ENCODE measurements at places on chromosomes 2 and 18. TPM values are rescaled to one million over a fixed set of nuclear protein-coding genes. Genes with fewer than 3 reads are reported as not detected.

GRCh38 chr2:20576598-20577115 lies 74.2 kb downstream of the HS1BP3 start:
- no peak for DNase-seq

DNA sequence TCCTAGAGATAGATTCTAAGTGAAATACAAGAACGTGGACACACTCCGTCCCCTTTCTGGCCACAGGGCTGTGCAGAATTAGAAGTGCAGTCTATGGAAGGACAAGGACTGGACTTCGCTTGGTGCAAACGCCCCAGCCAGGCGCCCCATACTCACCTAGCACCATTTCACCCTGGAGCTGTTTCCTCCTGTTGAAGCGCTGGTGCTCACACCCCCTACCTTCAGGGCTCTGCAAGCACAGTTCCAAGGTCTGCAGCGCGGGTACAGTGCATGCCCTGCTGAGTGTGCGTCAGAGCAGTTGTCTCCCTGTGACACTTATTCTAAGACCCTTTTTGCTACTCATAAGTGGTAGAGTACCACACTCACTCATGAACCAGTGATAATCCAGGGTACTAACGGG lies 3.0 kb downstream of the HPCAL1 start:
- DNase-seq: no peak

GRCh38 chr2:60549928-60550177 lies 3.6 kb downstream of the BCL11A start:
- DNase-seq: peak; percentile 49

GRCh38 chr2:126659562-126660467 lies 3.9 kb downstream of the GYPC start:
- DNase-seq: no peak

DNA sequence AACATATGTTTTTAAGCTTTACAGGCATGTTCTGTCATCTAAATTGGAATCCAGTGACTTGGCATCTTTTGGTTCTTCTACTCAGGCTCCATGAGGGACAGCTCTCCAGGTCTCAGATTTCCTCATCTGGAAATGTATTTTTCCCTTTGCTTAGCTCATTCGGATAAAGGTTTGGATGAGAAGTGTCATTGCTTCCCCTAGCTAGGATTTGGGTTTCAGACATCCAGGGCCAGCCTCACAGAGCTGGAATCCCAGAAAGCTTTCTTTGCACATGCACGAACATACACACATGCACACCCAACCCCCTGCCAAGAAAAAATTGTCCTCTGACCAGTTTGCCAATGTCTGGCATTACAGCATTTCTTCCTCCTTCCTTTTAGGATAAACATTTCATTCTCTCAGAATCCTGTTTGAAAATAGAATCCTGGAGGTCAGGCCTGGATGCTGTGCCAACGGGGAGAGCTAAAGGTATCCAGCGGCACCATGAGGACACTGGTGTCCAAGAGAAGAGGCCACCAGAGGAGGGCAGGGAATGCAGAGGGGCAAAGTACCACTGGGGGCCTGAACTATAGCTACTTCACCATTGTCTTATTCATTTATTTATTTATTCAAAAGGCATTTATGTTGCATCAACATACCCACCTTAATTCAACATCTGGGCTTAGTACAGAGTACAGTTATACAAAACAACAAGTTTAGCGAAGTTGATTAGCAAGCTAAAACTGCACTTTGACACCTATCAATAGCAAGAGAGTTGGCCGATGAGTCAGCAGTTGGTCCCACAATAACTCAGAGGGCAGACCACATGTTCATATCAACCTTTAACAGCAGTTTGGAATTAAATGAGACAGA lies 97.9 kb upstream of the ATL2 start:
- no peak for DNase-seq

DNA sequence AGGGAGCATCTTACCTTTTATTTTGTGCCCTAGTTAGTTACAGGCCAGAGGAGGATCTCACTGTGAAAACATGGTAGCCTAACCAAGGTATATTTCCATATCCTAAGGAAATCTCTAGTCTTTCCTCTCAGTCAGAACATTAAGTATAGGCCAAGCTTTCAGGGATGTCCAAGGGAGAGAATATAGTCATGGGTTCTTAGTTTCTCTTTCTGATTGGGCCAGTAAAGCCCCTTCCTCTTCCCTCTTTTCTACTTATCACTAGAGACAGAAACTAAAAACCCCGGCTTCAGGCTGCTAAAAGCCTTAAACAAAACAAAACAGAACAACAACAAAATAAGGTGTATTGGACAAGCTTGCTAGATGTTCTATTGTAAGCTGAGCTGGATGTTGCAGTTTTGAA lies 44.3 kb upstream of the TNFRSF11A start:
- DNase-seq: no peak

The TGFA gene
- 2.1 TPM for total RNA-seq

The RUFY4 gene
- total RNA-seq: not detected
